ENCODE measurements at places on chromosomes 1 and 21.
A peak's percentile ranks its signal among the peaks of the same experiment; 100 is the strongest.

- DNase-seq = no peak
These were observed 149.9 kb downstream of the HS2ST1 start for GRCh38 chr1:87064309-87064708.

DNA sequence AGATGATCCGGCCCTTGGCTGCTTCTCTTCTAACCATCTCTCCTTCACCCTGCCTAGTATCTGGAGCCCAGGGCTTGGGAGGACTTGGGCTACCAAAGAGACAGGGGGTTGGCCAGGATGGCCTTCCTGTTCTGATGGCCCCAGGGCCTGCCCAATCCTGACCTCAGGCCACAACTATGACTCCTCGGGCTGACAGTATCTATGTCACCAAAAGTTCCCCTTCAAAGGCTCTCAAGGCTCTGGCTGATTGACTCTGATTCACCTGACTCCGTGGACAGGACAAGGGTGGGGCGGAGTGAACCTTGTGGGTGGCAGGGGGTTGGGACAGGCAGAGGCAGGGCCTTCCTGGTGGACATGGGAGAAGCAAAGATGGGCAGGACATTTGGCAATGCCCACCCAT, 12.7 kb downstream of the MEF2D start:
- DNase-seq = no peak

- no peak for DNase-seq
These were observed 57.2 kb upstream of the SGIP1 start for GRCh38 chr1:66476774-66477173.

DNA sequence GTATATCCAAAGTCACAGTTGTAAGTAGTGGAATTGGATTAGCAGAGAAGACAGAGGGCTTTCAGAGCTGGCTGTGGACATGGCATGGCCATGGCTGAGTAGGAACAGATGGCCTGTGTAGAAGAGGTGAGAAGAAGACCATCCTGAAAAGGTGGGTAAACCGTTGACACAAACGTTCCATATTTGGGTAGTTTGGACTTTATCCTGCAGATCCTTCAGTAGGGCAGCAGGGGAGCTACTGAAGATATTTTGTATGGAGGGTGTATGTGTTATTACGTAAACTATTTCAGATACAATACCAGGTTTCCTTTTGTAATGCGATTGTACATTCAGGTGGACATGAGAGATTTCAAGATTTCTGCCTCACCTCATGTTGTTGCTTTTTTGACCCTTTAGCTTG, 1.6 kb downstream of the UTP11 start:
- no peak for DNase-seq

- DNase-seq = peak; percentile 87
These were observed 80.6 kb upstream of the SLC44A3 start for GRCh38 chr1:94739521-94740061.

GRCh38 chr1:147579532-147579931, 38.2 kb downstream of the BCL9 start:
- no peak for DNase-seq

- peak; percentile 57 for DNase-seq
These were observed 37.4 kb downstream of the GPR161 start for GRCh38 chr1:168099337-168099801.

- no peak for DNase-seq
These were observed 139.2 kb downstream of the CASZ1 start for GRCh38 chr1:10657088-10657847.

GRCh38 chr1:225655509-225656258, 2.8 kb upstream of the ENAH start:
- no peak for DNase-seq

GRCh38 chr1:245983294-245983967, 523.6 kb downstream of the SMYD3 start:
- DNase-seq = no peak

- DNase-seq = peak; percentile 74
These were observed 862 bp upstream of the SGIP1 start for GRCh38 chr1:66532798-66533783.

DNA sequence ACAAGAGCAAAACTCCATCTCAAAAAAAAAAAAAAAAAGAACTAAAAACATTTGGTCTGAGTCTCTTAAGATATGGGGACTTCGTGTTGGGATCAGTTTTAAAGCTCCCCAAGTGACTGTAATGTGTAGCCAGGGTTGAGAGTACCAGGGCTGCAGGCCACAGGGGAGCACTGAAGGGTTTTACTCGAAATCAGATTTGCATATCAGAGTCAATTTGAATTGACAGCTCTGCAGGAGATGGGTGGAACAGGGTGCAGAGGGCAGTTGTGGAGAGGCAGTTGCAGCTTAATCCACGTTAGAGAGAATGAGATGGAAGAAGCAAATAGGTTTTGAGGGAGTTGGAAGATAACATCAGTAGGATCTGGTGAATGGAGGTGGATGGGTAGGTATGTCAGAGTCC, 20.6 kb upstream of the ELOA start:
- DNase-seq = no peak

DNA sequence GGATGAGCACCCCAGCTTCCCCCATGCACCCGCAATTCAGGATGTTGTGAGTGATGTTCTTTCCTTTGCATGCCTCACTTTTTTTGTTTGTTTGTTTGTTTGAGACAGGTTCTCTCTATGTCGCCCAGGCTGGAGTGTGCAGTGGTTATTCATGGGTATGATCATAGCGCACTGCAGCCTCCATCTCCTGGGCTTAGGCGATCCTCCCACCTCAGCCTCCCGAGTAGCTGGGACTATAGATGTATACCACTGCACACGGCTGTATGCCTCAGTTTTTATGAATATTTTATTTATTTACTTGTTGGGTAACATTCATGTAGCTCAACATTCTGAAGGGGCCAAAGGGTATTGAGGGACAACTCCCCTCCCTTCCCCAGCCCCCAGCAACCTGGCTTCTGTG, 54.8 kb downstream of the H3-3A start:
- DNase-seq = no peak

GRCh38 chr1:17895401-17895800, 140.3 kb downstream of the ACTL8 start:
- no peak for DNase-seq

- no peak for DNase-seq
These were observed 29.4 kb upstream of the CD101 start for GRCh38 chr1:116971965-116972673.

DNA sequence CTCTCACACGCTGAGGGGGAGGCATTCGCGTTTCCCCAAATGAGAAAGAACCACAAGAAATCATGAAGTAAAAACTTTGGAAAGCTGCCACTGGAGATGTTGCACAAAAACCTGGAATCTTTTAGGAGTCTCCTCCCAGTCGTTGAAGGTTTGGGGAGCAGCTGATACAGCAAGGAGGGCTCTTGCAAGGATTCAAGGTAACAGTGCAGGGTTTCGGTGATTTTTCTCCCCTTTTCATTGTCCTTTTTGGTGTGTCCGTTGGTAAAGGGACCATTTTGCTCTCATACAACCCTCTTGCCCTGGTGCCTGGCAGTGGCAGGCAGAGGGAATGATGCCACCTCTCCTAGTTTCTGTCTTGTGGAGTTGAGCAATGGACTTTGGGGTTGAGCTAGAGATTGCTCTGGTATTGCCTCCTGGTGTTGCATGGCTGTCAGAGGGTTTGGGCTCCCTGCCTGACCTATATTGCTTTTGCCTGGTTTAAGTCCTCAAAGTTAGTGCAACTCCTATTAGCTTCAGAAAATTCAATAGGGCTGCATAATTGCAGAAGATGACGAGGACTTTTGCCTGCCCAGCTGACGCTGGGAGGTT, 872 bp downstream of the BRINP2 start:
- DNase-seq = no peak

- DNase-seq = no peak
These were observed 10.0 kb downstream of the NCF2 start for GRCh38 chr1:183580281-183580682.

- no peak for DNase-seq
These were observed 120.2 kb downstream of the ROR1 start for GRCh38 chr1:63893976-63894375.

- DNase-seq = no peak
These were observed 14.1 kb downstream of the COP1 start for GRCh38 chr1:176193023-176193422.

GRCh38 chr21:36575306-36575705, 95.4 kb upstream of the CLDN14 start:
- no peak for DNase-seq

DNA sequence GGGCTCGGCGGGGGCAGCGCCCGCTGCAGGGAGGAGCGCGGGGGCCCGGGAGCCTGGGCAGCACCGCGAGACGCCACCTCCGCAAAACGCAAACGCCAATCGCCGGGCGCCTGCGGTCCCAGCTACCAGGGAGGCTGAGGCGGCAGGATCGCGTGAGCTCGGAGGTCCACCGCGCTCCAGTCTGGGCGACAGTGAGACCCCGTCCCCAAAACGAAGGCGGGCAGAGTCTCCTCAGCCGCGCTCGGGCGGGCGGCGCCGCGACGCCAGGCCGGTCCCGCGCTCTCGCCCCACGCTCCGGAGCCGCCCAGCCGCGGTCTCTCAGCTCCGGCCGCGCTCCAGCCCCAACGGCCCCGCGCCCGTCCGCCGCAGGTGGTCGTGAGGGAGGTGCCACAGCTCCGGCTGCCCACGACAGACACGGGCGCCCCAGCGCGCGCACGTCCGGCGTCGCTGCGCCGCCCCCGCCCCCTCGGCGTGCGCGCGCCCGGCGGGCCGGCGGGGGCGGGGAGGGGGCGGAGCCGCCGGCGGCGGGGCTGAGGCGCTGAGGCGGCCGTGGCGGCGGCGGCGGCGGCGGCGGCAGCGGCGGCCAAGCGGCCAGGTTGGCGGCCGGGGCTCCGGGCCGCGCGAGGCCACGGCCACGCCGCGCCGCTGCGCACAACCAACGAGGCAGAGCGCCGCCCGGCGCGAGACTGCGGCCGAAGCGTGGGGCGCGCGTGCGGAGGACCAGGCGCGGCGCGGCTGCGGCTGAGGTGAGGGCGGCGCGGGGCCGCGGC, at the start of gene ADARB1:
Gene ADARB1, plus strand, starts transcription at position 533 of the 770 bp plus-strand sequence. CDS start 97,077 bp downstream, outside the sequence.
- peak; percentile 81 for DNase-seq

- no peak for DNase-seq
These were observed 220.9 kb downstream of the ATG4C start for GRCh38 chr1:63004868-63005267.

- no peak for DNase-seq
These were observed 13.2 kb downstream of the TMEM240 start for GRCh38 chr1:1527092-1527816.

- DNase-seq = peak; percentile 31
These were observed 28.3 kb downstream of the MX2 start for GRCh38 chr21:41390043-41390639.

GRCh38 chr1:176880955-176881595, 283.4 kb downstream of the ASTN1 start:
- no peak for DNase-seq

GRCh38 chr1:29379443-29380073, 143.2 kb downstream of the PTPRU start:
- peak; percentile 33 for DNase-seq

GRCh38 chr1:59025898-59026426, 242.1 kb upstream of the JUN start:
- no peak for DNase-seq
